RWPE1 (cell line): ENCODE measurements at places on chromosomes 1 and 21.
A peak's percentile ranks its signal among the peaks of the same experiment; 100 is the strongest.

- DNase-seq = no peak
These were observed 71.3 kb downstream of the TOR3A start for GRCh38 chr1:179153217-179153616.

- DNase-seq = no peak
These were observed 146.6 kb upstream of the ADGRL2 start for GRCh38 chr1:81654147-81654546.

DNA sequence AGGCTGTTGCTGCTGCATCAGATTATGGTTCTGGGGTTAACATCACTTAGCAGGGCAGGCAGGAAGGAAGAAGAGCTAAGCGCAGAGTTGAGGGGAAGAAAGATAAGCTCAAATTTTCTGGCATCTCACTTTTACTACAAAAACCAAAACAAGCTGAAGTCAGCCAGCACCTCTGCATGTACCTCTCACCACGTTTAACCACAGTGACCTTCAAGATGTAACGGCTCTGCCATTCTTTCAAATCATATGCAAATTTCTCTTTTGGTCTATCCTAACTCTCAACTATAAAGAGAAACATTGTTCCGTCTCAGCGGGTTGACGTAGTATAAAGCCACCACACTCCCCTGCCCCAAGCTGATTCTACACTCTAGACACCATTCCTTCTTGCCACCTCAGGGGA is 154.4 kb downstream of the OMA1 start:
- DNase-seq = no peak

DNA sequence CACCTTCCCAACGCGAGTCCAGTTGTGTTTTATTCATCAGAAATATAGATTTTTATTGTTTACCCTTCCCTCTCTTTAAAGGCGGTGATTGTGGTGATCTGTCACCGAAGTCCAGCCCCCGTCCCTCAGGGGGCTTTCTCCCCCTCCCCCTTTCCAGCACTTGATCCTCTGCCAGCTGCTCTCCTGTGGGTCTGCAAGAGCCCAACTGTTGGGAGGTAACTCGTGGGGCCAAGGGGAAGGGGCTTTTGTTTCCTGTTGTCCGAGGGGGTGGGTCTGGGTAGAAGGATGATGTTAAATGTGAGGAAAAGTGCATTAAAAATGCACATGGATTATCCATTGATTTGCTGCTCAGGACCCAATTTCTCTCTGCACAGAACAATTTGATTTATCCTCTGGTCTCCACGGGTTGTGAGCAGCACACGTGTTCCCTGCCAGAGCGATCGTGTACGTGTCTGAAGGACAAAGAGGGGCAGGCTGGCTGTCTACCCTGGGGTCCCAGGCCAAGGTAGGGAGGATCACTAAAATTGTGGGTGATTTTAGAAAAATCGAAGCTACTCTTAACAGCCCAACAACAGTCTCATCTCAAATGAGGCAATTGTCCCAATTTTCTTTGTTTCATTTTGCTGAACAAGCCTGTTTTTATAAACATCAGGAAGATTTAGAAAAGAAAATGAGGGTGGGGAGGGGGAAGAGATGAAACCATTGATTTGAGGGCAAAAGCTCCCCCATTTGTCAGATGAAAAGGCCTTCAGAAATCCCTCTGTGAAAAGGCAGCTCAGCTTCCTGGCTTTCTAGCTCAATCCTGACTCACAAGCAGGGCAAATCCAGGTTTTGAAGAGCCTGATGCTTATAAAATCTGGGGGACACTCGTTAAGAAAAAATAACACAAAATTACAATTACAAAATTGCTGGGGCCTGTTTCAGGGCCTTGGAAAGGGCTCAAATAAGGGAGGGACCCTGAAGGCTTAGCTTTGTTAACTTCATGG is 176.2 kb downstream of the RHOU start:
- no peak for DNase-seq

DNA sequence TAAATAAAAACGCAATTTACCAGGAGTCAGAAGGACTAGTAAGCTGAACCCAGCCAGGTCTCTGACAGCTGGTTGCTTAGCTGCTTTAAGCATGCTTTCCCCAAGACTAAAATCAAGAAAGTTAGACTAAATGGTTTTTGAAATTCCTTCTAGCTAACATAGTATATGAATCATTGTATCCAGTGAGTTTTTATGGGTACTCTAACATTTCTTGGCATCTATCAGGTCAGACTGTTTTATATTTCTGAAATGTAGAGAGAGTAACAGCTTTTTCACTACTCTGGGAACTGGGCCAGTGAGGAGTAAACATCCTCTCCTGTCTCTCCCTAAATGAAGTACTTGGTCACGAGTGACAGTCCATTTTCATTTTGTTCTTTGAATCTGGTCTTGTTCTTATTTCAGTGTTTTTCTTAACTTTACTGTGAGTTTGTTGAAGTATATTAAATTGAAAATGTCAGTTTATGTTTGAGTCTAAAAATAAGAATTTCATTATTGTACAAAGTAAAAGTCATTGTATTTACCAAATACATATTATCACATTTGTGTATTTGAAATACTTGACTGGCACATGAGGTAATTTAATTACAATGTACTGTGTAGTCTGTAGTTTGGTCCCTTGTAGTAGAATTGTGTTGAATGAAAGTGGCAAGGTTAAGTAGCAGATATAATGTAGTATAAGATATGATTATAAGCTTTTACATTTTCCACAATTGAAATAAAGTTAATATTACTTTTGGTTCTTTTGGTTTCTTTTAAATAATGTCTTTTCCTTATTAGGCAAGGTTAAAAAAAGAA is 47.6 kb downstream of the PKN2 start:
- peak; percentile 42 for DNase-seq
